Fibroblast of the aortic adventitia (primary cell): ENCODE measurements at places on chromosomes 2 and 18. TPM values are rescaled to one million over a fixed set of nuclear protein-coding genes. Genes with fewer than 3 reads are reported as not detected.

Gene CNDP1
- not detected in 2 replicates for total RNA-seq

Gene LIMS1
- 66.6 and 91.2 TPM in 2 replicates for total RNA-seq

Gene SLC5A7
- total RNA-seq, result not detected in 2 replicates

Gene SLC16A14
- 0.49 and 1.4 TPM in 2 replicates for total RNA-seq

Gene MROH2A
- under 0.01 TPM in 1 of 2 replicates, not detected in the other for total RNA-seq

Gene TXNL4A
- 54.6 and 62.2 TPM in 2 replicates for total RNA-seq

- DNase-seq, result peak; percentile 33
Measured at GRCh38 chr2:150474326-150475074, 13.0 kb downstream of the RND3 start.

DNA sequence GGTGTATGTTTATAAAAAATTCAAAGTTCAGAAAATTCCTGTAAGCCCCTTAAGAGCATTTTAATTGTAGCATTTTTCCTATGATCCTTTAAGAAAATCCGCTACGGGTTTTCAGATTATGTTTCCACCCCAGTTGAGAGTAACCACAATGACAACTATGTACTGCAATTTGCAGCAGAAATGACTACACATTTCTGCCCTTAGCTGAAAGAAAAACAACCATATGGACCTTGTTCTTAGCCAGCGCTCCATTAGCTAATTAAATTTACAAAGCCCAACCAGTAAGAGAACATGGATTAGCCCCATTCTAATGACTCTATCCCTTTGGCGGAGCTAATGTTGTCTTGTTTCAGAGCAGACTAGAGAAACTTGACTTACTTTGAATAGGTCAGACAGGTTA is 247.6 kb downstream of the SLC8A1 start:
- DNase-seq, result no peak

DNA sequence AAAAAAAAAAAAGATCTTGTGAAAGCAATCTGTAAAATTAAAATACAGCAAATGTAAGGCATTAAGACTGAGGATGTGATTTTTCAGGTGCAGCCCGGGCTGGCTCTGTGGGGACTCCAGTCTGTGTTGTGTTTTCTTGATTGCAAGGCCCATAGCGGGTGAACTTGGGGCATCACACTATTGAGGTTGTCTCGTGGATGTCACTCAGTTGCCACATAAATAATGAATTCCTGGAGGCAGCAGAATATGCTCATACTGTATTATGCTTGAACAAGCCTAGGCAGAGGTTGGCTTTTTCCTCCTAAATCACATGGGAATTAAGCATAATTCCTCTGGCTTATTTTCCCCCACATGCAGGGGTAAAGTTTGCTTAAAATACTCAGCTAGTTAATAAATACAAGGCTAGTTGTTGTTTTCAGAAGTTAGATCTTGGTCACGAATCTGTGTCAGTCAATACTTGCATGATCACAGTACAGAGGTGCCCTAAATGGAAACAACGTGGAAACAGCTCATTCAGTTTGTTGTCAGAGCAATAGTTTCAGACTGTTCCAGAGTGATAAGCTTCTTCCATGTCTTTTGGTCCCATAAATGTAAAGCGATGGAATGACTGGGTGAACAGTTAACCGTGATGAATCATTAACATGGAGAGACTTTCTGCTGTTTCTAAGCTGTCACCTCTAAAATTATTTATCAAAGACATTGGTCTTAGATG is 16.4 kb downstream of the GEMIN6 start:
- DNase-seq, result no peak

DNA sequence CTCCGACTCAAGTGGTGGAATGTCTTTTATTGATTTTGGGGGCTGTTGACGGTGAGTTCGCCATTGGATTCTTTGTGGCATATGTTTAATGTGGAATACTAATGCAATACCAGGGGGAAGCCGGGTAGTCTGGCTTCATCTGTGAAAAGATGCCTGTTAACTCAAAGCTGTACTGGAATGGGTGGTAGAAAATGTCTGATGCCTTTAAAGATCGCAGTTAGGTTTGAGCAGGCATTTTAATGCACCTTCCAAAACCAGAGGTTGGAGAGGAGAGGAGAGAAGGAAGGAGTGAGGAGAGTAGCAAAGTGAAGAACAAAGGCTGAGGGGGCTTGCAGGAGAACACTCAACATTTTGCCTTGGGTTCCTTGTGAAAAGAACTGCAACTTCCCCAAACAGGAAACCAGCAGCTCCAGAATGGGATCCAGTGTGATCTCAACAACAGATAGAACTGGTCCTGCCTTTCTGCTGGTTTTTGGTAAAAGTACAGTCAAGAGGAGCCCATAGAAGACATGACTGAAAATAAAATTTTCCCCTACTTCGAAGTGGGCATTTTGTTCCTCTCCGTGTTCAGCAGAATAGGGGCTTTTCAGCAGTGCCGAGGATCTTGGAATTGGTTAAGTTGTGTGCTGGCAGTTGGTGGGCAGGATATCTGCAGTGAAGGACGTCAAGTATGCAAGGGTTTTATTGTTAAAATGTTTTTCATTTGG is 1.5 kb downstream of the ZNF532 start:
- no peak for DNase-seq

GRCh38 chr2:182020286-182021070 is 34.8 kb downstream of the PPP1R1C start:
- peak; percentile 65 for DNase-seq
